ENCODE measurements at places on chromosomes 6 and 20.

- no peaks in the 10 kb centered on the region for H3K36me3 ChIP-seq
- H3K27ac ChIP-seq, result peak overlapping the region; percentile 85
- peaks cover 38% of the 10 kb centered on the region for H3K4me1 ChIP-seq
- H3K27me3 ChIP-seq, result no peaks in the 10 kb centered on the region
Observed at GRCh38 chr6:148306286-148306685, 36.4 kb upstream of the SASH1 start.

- no peaks in the 10 kb centered on the region for H3K27me3 ChIP-seq
- H3K36me3 ChIP-seq, result no peaks in the 10 kb centered on the region
- H3K4me1 ChIP-seq, result no peaks in the 10 kb centered on the region
- no peak for DNase-seq
Observed at GRCh38 chr6:5067305-5067704, 17.8 kb upstream of the PPP1R3G start.

DNA sequence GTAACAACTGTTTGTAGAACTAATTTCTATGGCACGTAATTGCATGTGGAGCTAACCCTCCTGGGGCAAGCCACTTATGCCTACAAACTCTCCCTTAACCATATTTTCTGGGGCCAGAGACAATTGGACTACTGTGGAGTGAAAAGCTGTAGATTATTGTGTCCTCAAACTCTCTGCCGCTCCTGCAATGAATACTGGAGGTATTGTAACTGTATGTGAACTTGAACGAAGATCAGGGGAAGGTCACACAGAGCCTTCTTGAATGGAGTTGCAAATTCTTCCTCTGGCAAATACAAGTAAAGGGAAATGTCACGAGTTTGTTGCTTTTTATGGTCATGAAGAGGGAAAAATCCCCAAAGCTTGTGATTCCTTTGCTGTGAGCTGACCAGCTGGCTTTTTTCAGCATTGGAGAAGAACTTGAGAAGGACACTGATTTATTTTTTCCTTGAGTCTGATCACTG, 18.2 kb downstream of the AKAP12 start:
- H3K27me3 ChIP-seq, result no peaks in the 10 kb centered on the region
- DNase-seq, result no peak
- H3K4me3 ChIP-seq, result no peak overlapping the region
- no peaks in the 10 kb centered on the region for H3K36me3 ChIP-seq
- H3K4me1 ChIP-seq, result peaks cover 39% of the 10 kb centered on the region
- H3K27ac ChIP-seq, result no peak overlapping the region

DNA sequence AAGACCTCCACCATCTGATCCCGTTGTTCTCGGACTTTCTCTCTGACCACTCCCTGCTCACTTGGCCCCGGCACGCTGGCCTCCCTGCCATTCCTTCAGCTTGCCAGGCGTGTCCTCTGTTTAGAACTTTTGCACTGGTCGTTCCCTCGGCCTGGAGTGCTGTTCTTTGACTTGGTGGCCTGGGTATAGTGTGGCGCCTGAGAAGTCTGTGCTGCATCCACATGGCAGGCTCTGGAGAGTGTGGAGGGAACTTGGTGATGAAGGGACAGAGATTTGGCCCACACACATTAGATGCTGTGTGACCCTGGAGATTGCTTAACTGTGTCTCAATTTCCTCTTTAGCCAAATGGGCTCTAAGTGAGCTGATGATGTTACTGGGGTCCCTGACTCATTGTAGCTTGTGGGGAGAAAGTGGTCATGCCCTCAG, 13.0 kb upstream of the TGM2 start:
- H3K4me1 ChIP-seq, result peaks cover 8% of the 10 kb centered on the region
- H3K36me3 ChIP-seq, result no peaks in the 10 kb centered on the region
- H3K27me3 ChIP-seq, result no peaks in the 10 kb centered on the region
- no peak overlapping the region for H3K27ac ChIP-seq
- no peak overlapping the region for H3K4me3 ChIP-seq
- DNase-seq, result no peak

- H3K4me1 ChIP-seq, result peaks cover 20% of the 10 kb centered on the region
- H3K36me3 ChIP-seq, result peaks cover 15% of the 10 kb centered on the region
Observed at GRCh38 chr6:142945446-142946180, 637 bp upstream of the HIVEP2 start.

All from SJSA1 (cell line).